ENCODE measurements at places on chromosomes 7 and 10.

DNA sequence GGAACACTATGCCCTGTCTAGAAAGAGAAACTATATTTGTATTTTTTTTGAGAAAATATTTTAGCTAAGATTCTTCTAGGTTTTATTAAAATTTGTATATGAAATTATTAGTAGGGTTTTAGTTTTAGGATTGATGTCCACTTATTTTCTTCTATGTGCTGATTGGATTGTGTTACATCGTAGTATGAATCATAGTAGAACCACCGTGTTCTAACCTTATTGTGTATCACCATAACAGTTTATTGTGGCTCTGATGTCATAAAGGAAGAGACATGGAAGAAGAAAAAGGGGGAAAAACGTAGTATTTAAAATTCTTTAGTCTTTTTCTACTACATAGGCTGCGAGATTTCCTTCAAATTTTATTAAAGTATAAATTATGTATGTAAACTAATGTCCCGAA is 1.9 kb downstream of the AGBL3 start:
- no peak for DNase-seq

GRCh38 chr7:130356121-130356875 is 11.7 kb downstream of the CPA5 start:
- DNase-seq: no peak

DNA sequence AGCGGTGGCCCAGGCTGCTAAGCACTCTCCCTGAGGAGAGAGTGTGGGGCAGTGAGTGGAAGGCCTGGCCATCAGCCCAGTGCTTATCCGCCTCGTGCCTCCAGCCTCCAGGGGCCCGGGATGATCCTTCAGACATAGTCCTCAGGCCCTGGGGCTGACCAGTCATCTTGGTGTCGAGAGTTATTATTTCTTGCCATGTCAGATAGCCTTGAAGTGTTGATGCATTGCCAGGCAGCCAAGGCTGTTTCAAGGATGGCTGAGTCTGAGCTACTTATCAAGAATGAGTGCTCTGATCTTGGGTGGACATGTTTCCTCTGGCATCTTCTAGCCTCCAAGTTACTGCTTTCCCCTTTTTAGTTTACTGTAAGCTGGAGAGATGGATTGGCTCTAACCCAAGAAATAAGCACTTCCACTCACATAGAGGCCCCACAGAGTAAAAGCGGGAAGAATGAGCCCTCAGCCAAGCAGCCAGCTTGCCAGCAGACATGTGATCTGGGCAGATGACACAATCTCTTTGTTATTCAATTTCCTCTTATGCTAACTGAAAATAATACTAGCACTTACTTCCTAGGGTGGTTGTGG is 136.5 kb upstream of the NAMPT start:
- no peak for DNase-seq

DNA sequence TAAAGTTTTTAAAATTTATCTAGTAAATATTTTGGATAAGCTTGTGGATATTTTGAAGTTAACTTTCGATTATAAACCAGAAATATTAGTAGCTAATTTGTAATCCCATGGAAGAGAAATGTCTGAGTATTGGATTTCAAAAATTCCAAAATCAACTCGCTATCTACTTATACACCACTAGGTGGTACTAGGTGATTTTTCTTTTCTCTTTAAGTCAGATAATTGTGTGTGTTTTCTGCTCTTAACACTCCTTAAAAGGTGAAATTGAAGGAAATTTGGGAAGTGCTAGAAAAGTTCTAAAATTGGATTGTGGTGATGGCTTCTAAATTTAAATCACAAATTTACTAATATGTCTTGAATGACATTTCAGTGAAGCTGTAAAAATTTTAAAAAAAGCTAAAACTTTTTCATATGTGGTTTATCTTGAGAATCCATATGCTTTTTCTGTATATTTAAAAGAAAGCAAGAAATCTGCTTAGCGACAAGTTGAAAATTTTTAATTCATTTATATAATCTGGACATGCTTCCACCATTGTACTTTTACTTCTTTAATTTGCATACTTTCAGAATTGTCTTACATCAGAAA is 90.2 kb downstream of the IPMK start:
- DNase-seq: peak; percentile 15

DNA sequence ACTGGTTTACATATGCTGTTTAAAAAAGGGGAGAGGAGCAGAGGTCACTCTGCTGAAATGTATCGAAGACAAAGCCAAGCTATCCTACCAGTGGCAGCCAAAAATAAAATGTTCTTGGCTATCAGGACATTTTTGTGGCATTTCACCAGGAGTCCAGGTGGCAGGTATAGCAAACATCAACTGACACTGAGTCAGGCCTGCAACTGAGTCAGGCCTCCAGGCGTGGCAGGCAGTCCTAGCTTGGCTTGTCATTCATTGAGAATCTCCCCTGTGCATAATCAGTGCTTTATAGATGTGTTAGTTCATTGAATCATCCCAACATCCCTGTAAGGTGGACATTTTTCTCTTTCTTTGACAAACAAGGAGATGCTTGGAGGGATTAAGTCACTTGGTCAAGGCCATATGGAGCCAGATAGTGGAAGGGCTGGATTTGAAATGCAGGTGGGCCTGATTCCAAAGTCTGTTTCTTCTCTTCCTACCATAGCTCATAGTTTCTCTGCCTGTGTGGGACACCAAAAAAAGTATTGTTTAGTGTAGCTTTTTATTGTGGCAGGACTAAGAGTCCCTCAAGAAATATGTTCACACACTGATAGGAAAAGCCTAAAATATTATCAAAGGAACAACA is 4.3 kb downstream of the DYNC1I1 start:
- no peak for DNase-seq

DNA sequence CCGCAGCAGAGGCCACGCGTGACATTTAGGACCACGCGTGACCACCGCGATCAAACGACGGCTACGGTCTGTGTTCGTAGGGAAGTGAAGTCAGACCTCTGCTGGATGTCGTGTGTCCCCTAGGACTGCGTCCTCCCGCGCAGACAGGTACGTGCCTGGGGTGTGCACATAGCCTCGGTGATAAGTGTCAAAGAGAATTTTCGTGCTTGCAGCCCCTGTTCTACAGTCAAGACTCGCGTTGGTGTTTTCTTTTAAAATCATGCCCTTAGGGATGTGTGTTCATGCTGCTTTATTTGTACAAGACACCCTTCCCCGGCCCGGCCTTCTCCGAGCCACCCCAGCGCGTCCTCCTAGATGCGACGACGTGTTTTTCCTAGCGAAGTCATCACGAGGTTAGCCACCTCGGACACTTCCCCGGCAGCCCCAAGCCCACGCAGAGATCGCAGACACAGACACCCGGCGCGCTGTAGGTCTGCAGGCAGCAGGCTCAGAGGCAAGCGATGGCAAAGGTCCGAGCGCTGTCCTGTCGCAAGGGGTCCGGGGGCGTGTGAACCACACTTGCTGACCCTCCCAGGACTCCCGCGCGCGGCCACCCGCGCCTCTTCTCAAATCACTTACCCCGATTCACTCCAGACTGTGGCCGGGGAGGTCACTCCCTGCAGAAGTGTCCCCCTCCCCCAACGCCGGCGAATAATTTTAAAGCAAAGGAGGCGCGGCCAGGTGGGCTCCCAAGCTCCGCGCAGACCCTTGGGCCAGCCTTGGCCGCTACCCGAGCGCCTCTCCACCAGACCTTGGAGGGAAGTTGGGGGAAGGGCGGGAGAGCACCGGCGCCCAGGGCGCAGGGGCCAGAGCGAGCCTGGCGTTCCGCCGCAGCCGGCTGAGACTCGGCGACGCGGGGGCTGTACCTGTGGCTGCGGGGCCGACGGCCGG is 552 bp downstream of the MKX start:
- peak; percentile 5 for DNase-seq

GRCh38 chr7:116097365-116098009 is 66.9 kb upstream of the TFEC start:
- DNase-seq: no peak

- no peak for DNase-seq
Measured at GRCh38 chr7:48365010-48365409, 193.8 kb downstream of the ABCA13 start.

DNA sequence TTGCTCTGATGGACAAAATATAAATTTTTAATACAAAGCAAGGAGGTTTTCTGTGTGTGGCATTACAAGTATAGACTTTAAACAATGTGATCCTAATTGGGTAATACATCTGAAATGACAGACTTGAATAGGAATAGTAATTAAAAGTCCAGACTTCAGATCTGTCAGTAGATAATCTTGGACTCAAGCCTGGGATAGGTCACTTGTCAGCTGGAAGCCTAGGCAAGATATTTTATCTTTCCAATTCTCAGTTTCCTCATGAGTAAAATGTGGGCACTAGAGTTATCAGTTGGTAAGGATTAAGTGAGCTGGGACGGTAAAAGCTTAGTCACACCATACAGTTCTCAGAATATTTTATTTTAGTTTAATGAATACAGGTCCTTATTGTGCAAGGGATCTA is 10.4 kb upstream of the ZMYND11 start:
- DNase-seq: no peak
